ENCODE measurements at places on chromosomes 13 and 19. TPM values are rescaled to one million over a fixed set of nuclear protein-coding genes. Genes with fewer than 3 reads are reported as not detected.
A peak's percentile ranks its signal among the peaks of the same experiment; 100 is the strongest.

- peak; percentile 77 for DNase-seq
These were observed 121.7 kb downstream of the POSTN start for GRCh38 chr13:37476874-37477273.

- DNase-seq: no peak
These were observed 245.2 kb downstream of the DLEU7 start for GRCh38 chr13:50598338-50598737.

DNA sequence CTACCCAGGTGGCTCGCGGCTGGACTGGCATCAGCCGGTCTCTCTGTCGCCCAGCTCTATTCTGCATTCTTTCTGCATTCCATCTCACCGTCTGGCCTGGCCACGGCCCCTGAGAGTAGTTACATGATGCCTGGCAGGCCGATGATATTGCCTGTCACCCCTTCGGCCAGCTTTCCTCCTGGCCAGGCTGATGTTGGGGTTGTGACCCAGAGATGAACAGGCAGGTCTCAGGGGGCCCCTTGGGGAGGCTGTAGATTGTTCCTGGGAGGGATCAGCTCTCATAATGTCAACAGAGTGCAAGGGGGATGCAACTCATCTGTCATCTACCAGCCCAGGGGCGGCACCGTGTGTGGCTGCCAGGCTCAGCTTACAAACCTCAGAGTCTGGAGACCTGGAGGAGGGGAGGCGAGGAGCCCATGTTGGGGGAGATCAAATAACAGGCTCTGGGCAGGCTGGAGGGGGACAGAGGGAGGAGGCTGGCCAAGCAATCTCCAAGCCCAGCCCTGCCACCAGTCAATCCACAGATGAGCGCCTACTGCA lies 13.6 kb upstream of the FBXO17 start:
- DNase-seq: peak; percentile 47

DNA sequence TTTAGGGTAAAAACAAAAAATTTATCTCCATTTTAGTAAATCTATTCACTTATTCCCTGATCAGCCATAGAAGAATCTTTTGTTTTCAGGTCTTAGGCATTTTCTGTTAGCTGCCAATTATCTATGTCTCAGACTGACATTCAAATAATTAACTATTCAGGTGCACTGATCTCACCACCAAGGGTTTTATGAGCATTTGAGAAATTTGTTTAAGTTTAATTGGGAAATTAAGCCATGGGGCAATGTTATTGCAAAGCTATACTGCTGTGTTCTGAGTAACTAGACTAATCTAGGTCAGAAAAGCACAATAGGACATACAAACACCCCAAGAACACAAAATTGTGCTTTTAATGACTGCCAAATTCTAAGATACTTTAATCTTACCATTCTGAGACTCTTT lies 210.7 kb upstream of the EDNRB start:
- DNase-seq: no peak

DNA sequence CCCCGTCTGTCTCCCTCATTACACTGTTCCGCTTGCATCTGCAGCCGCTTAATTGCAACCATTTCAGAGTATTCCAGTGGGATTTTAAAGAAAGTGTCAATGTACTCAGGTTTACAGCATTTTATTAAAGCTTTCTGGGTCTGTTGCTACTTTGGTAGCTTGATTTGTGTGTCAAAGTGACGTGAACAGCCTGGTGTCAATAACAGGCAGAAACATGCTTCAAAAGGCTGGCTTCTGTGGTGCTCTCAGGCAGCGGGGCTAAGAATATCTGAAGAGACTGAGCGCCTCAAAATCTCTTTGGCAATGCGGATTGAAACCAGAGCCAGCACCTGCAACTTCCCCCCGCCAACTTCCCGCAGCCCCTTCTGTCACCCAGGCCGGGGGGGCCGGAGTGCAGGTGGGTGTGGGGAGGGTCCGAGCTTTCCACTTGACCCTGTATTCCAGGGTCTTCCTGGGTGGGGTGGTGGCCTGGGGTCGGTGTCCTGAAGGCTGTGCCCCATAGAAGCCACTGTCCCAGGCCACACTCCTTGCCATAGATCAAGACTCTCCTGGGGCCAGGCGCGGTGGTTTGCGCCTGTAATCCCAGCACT lies 81.2 kb downstream of the KDM4B start:
- no peak for DNase-seq

DNA sequence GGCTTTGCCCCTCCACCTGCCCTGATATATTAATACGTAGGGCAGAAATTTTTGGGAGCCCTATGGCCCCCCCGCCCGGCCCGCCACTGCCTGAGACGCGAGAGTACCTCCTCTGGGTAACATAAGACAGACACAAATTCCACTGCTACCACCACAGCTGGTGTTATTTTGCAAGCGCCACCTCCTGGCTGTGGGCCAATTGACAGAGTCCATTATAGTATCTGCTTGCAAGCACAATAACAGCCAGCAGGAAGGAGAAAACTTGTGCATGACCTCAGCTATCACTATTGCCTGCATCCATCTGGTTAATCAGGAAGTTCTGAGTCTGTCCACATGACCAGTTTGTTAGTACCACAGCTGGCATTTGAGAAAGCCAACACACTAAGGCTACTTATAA lies 25.3 kb upstream of the OR10H2 start:
- DNase-seq: no peak

- no peak for DNase-seq
These were observed 849 bp downstream of the GAS6 start for GRCh38 chr13:113862931-113863523.

- peak; percentile 68 for DNase-seq
These were observed 17.8 kb upstream of the ADGRE5 start for GRCh38 chr19:14363183-14364097.

- no peak for DNase-seq
These were observed 74.2 kb downstream of the SPACA7 start for GRCh38 chr13:112450118-112450903.

GRCh38 chr19:17473041-17473440 lies 2.7 kb downstream of the SLC27A1 start:
- peak; percentile 77 for DNase-seq

DNA sequence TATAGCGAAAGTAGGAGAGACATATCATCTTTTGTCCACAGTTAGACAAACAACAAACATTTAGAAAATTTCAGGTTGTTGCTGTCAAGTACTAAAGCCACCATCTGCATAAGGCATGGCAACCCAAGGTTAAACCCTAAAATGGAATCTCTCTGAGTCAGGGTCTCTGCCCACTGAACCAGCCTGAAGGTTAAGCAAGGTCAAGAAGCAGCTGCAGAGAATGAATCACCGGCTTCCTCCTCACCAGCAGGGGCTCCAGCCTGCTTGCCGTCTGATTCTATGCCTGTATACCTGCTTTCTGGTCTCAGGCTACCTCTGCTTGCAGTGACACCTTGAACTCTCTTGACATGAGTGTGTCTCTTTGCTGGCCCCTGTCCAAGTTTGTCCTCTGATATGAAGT lies 726.2 kb upstream of the SGCG start:
- peak; percentile 46 for DNase-seq

DNA sequence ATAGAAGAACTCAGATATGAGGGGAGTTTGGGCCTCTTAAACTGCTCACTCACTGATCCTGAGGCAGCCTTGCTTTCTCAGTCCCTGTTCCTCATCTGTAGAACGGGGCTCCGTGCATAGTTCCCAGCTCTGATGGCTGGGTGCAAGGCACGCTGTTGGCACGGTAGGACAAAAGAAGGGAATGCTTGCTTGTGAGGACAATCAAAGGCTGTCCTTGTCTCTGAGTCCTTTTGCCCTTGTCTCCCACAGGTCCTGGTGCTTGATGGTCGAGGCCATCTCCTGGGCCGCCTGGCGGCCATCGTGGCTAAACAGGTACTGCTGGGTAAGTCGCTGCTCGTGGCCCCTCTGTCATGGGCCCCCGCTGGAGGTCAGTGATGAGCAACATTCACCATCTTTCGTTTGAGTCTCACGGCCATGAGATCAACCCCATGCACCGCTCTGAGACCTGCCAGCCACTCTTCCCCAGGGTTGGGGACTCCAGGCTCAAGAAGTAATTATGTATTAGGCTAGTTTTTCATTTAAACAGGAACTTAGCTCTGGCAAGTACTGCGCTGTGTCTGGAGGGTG lies 2.3 kb downstream of the RPL13A start:
- no peak for DNase-seq

DNA sequence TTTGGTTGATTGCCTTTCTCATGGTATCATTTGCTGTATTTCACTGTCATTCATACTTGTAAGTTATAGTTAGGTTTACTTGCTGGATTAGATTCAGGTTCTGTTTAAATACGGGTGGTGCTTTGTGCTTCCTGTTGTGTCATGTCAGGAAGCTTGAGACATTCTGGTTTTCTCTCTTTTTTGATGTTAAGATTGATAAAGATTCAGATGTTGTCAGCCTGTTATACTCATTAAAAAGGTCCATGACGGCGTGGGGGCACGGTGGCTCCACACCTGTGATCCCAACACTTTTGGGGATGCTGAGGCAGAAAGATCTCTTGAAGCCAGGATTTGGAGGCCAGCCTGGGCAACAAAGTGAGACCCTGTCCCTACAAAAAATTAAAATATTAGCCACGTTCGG lies 45.7 kb downstream of the NAA16 start:
- DNase-seq: no peak

GRCh38 chr13:86665842-86666241 lies 866.6 kb upstream of the SLITRK6 start:
- no peak for DNase-seq

- peak; percentile 60 for DNase-seq
These were observed 615.1 kb downstream of the EFNB2 start for GRCh38 chr13:105920370-105920769.

- no peak for DNase-seq
These were observed 738.9 kb downstream of the PCDH9 start for GRCh38 chr13:66491251-66491650.

DNA sequence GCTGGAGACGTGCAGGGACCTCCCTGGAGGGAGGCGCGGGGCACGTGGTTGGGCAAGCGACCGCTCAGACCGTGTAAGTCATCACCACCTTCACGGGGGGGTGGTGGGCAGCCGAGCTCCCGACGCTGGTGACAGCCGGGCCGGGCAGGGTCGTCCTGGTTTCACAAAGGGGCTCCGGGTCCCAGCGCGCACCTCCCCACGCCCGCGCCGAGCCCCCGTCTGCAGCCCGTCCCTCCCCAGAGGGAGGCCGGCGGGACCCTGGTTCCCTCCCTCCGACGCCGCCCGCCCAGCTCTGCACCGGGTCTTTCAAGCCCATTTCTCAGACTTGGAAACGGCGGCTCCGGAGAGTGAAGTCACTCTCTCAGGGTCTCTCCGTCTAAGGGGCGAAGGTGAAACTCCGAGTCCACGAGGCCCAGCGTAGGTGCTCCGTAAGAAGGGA lies 729 bp upstream of the ARID3A start:
- DNase-seq: peak; percentile 75

DNA sequence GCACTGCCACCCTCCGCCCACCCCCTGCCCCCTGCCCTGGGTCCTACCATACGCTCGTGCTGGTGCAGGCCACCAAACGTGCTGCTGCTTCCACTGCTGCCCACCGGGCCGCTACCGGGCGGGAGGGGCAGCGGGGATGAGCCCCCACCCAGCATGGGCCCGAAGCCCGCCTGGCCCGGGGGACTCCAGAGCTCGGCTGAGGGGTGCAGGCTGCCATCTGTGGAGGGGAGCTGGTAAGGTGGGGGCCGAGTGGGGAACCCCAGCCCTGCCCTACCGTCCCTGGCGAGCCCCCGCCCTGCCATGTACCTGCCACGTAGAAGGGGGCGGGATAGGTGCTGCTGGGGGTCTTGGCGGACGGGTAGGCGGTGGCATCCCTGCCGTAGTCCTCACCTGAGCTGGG lies 16.7 kb upstream of the UQCR11 start:
- no peak for DNase-seq

DNA sequence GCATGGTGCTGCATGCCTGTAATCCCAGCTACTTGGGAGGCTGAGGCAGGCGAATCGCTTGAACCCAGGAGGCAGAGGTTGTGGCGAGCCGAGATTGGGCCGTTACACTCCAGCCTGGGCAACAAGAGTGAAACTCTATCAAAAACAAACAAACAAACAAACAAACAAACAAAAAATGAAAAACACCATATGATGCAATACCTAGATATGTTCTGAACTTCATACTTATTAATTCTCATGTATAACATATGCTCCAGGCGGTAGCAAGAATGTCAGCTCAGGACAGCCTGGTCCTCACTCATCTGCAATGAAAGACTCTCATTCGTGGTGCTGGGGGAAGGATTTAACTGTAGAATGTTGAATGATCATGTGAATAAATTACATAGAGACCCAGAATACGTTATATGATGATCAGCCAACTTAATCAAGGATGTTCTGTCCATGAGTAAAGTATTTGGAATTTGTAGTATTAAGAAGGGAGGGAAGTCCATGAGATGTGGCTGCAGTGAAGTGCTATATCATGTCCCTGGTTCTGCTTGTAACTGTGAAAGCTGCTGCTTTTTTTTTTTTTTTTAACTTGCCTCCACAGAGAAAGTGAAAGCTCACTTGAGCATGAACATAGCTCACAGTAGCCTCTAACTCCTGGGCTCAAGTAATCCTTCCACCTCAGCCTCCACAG lies 206.8 kb downstream of the UQCRFS1 start:
- no peak for DNase-seq

- no peak for DNase-seq
These were observed 7.4 kb downstream of the FUT6 start for GRCh38 chr19:5832061-5832460.

DNA sequence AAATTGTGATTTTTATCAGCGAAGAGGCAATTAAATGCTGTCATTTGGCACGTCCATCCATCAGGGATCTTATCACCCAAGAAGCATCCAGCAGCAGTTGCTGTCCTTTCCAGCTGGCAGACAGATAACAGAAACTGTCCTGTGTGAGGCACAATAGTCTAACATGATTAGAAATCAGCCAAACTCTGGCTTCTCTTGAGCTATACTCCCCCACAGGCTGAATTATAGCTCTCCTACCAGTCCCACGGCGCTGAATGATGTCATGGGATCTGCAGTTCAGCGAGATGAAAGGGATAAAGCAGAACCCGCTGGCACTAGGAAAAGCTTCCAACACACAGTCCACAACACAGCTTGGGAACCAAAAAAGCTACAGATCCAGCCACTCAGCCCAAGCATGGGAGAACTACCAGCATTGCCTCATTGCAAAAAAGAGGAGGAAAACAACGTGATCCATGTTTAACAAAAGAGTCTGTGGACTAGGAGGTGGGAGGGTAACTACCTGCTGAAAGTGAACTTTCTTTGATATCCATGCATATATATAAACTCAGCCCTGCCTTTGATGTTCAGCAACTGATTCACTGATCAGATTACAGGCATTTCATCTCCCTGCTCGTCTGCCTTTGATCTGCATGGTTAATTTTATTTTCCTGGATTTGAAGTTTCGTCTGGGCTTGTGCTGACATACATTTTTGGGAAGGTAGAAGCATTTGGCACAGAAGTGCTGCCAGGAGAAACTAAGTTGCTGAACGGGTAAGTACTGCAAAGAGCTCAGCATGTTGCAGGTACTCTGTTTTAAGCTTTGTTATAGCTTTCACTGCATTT lies at the start of gene TNFRSF19:
TSS of gene TNFRSF19 (plus strand) at position 314 of the 822 bp plus-strand sequence. CDS start 19,772 bp downstream, outside the sequence.
- peak; percentile 92 for DNase-seq

GRCh38 chr13:98198683-98199082 lies 21.6 kb upstream of the RNF113B start:
- no peak for DNase-seq

Gene USHBP1
- not detected for total RNA-seq

Gene APOC4
- total RNA-seq: not detected

Gene SLC8A2
- total RNA-seq: under 0.01 TPM

Gene DAND5
- total RNA-seq: not detected

Gene IGFL3
- total RNA-seq: not detected

Gene CNMD
- total RNA-seq: not detected

Gene UPK1A
- not detected for total RNA-seq

Gene ZNF470
- 6.9 TPM for total RNA-seq

Gene INSL3
- total RNA-seq: not detected

Gene KHSRP
- 84.7 TPM for total RNA-seq

Gene ZNF8
- 4.9 TPM for total RNA-seq

Gene SIAH3
- not detected for total RNA-seq

Gene CD320
- 9.8 TPM for total RNA-seq

Gene SMAD9
- 4.8 TPM for total RNA-seq

Data from fibroblast of lung (primary cell).